ENCODE measurements at places on chromosomes 2 and 18. TPM values are rescaled to one million over a fixed set of nuclear protein-coding genes. Genes with fewer than 3 reads are reported as not detected.

The CFC1 gene
- not detected for total RNA-seq

The AP1S3 gene
- total RNA-seq, result 7.2 TPM

The TSPYL6 gene
- total RNA-seq, result not detected

The INHA gene
- total RNA-seq, result not detected

The MDH1B gene
- not detected for total RNA-seq
